ENCODE measurements at places on chromosomes 12 and 14. TPM values are rescaled to one million over a fixed set of nuclear protein-coding genes. Genes with fewer than 3 reads are reported as not detected.

DNA sequence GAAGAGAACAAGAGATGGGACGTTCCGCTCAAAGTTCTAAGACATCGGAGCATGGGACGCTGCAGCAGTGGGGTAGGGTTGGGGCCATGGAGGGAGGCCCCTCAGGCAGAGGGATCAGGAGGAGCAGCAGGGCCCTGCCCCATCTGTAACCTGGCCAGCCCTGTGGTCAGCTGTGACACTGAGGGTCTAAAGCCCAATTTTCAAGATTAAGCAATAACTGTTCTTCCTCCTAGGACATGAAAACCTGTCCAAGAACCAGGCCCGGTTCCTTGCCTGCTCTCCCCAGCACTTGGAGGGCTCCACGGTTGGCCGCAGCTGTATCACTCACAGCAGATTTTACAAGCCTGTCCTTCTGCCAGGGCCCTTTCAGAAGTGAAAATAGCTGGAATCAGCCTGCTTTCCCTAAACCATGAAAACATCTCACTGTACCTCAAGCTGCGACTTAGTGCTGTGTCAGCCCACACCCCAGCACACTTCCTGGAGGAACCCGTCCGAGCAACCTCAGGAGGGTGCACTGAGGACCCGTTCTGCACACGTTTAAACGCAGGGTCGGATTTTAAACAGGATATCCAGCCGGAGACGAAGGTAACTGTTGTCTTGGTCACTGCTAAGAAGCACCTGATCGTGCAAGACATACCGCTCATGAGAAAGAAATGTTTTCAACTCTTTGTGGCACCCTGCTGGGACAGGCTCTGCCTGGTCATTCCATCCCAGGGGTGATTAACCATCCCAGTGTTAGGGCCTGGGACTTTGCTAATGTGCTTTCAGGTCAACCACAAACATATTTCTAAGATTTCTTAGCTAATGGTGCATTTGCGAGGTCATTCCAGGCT is 201.9 kb upstream of the DIO3 start:
- peak; percentile 55 for DNase-seq

DNA sequence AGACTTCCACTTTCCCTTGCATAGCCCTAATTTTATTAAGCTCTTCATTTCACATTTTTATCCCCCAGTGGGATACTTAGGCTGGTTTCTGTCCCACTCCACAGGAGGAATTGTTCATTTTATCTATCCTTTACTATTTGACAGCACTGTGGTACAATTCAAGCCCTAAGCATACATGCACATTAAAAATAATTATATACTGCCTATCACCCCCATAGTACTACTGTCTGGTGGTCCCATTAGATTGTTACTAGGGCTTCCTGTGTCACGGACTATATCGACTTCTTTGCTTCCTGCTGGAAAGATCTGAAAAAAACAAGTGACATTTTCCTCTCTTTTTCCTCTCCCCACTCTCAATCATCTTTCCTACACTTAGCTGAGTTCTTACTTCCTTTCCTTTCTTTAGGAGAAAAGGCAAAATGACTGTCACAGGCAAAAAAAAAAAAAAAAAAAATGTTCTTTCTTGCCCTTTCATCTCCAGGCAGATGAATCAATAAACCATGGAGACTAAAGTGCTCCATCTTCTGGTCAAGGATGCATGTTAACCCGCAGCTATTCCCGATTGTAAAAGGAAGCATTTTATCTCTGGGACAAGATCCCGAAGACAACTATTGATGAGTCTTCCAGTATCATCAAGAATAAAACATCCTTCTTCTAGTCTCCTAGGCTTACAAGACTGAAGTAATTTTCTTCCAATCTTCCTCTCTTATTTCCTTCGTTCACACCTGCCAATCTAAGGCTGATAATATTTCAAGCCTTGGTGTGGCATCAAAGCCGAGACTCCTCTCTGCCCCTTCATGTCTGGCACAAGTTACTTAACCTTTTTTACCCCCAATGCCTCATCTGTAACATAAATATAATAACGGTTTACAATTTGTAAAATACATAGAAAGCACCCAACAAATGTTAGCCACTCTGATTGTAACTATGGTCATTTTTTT is 94.4 kb upstream of the PLEKHG7 start:
- no peak for DNase-seq

DNA sequence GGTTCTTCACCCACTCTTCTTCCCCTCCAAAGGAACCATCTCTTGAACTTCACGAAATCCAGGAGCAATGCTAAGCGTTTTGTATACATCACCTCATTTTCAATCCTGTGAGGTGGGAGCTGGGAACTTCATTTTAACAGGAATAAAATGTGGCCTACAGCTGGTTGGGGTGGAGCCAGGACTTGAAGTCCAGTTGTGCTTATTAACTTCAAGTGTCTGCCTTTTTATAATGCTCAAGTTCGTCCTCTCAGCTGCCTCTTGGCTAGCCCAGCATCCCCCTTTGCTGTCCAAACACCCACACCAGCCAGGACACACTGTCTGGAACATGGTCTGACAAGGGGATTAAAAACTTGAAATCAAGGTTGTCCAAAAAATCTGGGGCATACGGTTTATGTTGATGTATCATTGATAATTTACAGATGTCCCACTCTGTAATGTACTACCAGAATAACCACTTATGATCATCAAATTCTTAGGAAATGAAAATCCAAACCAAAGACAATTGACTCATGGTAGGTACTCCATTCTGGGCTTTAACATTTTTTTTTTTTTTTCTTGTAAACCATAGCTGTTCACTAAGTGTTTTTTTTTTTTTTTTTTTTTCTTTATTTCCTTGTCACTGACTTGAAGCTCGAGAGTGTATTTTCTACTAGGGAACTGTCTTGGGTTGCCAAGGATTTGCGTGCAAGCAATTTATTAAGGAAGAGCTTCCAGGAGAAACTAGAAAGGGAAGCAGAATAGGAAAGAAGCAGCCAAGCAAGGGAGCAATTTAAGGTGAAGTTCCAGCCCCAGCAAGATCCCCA is 252.3 kb downstream of the EFCAB11 start:
- no peak for DNase-seq

DNA sequence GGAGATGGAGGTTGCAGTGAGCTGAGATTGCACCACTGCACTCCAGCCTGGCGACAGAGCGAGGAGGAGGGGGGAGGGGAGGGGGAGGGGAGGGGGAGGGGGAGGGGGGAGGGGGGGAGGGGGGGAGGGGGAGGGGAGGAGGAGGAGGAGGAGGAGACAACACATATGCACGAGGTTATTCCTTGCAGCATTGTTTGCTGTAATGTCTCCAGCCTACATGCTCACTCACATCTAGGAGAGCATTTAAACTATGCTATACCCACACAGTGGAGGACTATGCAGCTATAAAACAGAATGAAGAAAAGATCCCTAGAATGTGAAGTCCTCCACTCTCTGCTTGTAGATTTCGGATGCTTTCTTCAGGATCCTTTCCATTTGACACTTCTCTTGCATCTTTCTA is 3.5 kb upstream of the HIGD1C start:
- no peak for DNase-seq

DNA sequence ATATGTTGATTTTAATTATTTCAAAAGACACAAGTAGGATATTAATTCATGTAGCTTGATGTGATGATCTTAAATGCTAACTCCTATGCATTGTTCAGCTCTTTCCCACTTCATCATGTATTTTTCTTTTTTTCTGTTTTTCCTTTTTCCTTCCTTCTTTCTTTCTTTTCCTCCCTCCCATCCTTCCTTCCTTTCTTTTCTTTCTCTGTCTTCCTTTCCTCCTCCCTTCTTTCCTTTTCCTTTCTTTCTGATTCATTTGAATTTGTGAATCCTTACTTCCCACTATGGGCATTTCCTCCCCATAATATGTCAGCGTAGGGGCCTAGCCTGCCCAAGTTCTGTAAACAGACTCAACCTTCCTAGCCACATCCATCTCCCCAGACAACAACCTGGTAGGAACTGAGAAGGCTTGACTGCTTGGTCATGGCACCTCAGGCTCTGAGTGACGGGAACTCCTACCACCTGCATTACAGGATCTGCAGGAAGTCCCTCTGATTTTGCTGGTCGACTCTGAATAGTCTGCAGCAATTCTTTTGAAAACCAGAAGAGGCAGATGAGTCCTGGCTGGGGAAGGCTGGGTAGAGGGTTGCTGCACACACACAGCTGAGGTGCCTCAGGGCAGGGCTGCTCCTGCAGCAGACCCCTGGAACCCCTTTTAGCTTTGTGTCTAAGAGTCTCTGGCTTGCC is 33.4 kb upstream of the BHLHE41 start:
- no peak for DNase-seq

- DNase-seq = no peak
These were observed 1.3 kb downstream of the CD4 start for GRCh38 chr12:6790496-6791150.

DNA sequence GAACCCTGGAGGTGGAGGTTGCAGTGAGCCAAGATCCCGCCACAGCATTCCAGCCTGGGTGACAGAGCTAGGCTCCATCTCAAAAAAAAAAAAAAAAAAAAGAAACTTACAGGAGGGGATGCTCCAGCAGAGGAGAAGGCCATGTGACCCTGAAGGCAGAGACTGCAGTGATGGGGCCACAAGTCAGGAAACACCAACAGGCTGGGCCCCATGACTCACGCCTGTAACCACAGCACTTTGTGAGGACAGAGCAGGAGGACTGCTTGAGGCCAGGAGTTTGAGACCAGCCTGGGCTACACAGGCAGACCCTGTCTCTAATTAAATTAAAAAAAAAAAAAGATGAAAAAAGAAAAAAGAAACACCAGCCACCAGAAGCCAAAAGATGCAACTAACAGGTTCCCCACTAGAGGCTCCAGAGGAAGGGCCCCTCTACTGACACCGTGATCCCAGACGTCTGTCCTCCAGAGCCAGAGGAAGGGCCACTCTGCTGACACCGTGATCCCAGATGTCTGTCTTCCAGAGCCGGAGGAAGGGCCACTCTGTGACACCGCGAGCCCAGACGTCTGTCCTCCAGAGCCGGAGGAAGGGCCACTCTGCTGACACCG is 9.1 kb upstream of the GLT1D1 start:
- no peak for DNase-seq

GRCh38 chr12:49789992-49790391 is 38.2 kb downstream of the NCKAP5L start:
- no peak for DNase-seq

GRCh38 chr12:28172434-28173030 is 17.7 kb upstream of the CCDC91 start:
- peak; percentile 52 for DNase-seq

- no peak for DNase-seq
These were observed 319.1 kb downstream of the PPFIA2 start for GRCh38 chr12:81440001-81440400.

Gene DPY19L2
- 7.4 TPM for total RNA-seq

Gene ARHGDIB
- total RNA-seq = 290 TPM

Gene GLT8D2
- 24.8 TPM for total RNA-seq

Measured in Peyer's patch (tissue), 4 donors.